Cerebellar cortex (tissue), 1 donor: ENCODE measurements at places on chromosomes 6 and 20.
A peak's percentile ranks its signal among the peaks of the same experiment; 100 is the strongest.

GRCh38 chr6:91293395-91293794 is 706.5 kb upstream of the MAP3K7 start:
- DNase-seq, result no peak

DNA sequence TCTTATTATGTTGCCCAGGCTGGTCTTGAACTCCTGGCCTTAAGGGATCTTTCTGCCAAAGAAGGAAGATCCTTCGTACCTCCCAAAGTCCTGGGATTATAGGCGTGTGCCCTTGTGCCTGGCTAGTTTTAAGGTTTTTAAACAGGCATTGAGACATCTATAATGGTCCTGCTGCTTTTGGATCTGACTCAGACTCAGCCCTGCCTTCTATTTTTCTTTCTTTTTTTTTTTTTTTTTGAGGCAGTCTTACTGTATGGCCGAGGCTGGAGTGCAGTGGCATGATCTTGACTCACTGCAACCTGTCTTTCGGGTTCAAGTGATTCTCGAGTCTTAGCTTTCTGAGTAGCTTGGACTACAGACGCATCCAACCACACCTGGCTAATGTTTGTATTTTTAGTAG is 73.7 kb downstream of the PHF20 start:
- no peak for DNase-seq

GRCh38 chr6:24778121-24778520 is 3.4 kb downstream of the GMNN start:
- no peak for DNase-seq

DNA sequence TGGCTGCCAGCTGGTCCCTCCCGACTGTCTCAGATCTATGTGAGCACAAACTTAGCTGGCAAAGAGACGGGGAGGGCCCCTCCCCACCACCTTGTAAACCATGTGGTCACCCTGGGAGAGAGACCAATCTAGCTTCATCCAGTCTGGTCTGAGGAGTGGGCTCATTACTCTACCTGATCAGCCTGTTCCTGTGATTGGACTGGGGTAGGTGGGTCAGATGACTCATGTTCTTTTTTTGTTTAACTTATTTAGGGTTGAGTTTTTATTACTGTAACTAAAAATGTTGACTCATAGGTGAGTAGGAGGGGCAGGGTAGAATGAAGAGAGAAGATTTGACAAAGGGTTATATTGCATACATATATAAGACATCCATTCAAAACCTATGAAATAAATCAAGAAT is 4.7 kb downstream of the GSTA4 start:
- no peak for DNase-seq

DNA sequence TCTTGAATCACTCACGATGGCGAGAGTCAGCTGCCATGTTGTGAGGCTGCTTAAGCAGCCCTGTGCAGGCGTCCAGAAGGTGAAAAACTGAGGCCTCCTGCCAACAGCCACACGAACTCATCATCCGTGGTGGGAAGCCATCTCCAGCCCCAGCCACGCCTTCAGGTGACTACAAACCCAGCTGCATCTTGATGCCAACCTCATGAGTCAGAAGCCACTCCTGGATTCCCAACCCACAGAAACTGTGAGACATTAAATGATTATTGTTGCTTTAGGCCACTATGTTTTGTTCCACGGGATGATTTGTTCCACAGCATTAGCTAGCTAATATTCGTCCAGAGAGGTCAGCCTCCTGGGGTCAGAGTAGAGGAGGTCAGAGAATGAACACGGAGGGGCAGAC is 80.5 kb downstream of the SNX5 start:
- no peak for DNase-seq

DNA sequence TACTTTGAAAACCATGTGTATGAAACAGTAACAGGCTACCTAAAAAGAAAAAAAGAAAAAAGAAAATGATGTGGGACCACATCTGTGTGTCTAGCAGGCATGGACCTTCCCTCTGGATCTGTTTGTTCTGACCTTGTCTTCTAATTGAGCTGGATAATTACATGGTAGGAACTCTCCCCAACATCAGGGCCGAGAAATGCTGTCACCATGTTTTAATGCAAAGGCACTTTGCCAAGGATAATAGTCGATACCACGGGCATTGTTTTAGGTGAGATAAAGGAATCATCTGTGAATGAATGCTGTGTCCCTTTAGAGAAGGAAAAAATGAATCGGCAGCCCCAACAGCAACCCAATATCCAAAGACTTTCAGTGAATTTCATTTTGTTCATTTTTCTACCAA is 149.1 kb downstream of the ZDHHC14 start:
- DNase-seq, result no peak

DNA sequence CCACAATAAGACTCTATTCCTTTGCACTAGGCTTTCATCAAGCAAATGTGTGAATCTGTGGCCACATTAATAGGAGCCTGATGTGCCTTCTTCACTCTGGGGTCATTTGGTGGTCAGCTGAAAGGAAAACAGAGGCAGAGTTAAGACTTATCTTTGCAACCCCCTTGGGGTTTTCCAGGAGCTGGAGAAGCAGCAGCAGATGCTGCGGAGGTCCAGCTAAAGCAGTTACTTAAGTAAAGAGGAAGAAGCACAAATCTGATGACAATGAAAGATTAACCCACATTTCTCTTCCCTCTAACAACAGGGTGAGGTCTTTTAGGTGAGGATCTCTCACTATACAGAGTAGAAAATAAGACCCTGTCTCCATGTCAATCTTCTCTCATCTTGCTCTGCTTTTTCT is 45.4 kb upstream of the QKI start:
- no peak for DNase-seq

GRCh38 chr6:116101302-116101718 is 657 bp downstream of the NT5DC1 start:
- DNase-seq, result peak; percentile 81

- DNase-seq, result no peak
These were observed 19.2 kb downstream of the ASF1A start for GRCh38 chr6:118913161-118913560.

GRCh38 chr6:110476046-110476849 is at the start of gene SLC22A16:
SLC22A16 (minus strand) TSS chr6:110476613; CDS start chr6:110476574, 39 bp downstream.
- DNase-seq, result no peak

DNA sequence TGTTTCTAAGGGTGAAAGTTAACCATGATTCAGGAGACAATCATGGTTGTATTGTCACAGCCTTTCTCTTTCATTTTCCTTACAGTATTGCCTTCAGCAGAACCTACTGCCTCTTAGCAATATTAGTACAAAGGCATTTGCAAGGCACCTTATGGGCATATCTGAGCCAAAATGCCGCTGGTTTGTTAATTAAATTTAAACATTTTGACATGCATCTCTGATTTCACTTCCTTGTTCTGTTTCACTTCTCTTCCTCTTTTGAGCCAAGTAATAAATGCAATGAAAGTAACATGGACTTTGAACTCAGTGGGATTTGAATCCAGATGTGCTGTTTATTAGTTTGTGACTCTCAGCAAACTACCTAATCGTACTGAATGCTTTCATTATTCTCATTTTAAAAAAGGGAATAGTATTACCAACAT is 467.4 kb upstream of the CITED2 start:
- no peak for DNase-seq

DNA sequence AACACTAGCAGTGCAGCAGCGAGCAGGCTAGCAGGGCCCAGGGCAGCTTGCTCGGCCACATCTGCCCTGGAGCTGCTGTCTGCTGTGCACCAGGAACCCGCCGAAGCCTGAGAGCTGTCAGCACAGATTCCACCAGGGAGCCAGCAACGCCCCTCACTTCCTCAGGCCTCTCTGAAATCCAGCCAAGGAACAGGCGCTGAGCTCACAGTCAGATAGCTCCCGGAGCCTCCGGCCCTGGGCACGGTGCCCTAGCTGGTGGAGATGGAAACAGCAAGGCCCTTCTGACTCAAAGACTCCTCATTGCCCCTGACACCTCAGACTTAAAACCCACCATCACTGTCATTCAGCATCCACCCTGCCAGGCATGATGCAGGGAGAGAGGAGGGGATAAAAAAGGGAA is 839.4 kb downstream of the MAFB start:
- peak; percentile 71 for DNase-seq

GRCh38 chr20:9093218-9093957 is 24.5 kb downstream of the PLCB4 start:
- DNase-seq, result no peak

DNA sequence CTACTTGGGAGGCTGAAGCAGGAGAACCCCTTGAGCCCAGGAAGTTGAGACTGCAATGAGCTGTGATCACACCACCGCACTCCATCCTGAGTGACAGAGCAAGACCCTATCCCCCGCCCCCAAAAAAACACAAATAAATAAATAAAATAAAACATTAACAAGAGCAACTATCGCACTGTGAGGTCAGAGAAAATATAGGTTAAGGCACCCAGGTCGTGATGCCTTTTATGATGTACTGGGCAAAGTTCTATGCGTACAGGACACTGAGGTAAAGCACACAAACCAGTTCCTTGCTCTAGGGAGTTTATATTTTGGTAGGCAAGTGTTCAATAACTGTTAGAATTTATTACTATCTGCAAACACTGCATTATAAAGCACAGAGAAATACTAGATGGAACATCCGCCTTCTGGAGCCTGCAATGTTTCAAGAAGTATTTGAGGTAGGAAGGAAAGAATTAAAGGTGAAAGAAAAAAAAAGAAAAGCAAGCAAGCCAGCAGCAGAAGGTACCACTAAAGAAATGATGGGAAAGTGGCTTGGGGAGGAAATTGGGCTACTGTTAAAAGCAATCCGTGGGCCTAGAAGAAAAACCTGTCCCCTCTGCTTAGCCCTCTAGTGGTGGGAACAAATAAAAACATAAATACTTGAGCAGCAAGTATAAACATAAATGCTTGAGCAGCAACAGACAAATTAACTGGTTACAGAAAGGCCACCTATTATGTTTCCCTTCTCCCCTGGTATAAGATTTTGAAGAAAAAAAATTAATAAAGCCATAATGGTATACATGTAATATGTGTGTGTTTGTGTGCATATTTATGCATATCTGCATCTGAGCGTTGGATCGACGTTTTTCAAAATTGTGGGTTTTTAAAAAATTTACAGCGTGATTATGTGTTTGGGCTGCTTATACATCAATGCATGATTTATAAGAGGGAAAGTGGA is 128.0 kb downstream of the PHACTR1 start:
- peak; percentile 73 for DNase-seq

DNA sequence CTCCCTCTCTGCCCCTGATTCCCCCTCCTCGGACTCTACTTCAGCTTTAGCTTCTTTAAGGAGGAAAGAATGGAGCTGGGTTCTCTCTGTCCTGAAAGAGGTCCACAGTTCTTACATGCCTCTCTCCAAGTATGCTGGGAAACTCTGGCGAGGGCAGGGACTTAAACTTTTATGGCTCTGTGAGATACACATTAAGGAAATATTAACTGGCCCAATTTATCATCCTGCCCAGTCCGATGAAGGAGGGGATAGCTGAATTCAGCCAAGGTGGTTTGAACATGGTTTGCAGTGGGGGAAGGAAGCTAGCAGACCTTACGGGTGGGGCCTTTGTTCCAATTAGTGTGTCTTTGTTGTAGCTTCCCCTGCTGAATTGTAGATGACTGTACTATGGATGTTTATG is 121.7 kb downstream of the EYA4 start:
- DNase-seq, result no peak

- DNase-seq, result no peak
These were observed 121.4 kb upstream of the LY86 start for GRCh38 chr6:6466967-6467761.

DNA sequence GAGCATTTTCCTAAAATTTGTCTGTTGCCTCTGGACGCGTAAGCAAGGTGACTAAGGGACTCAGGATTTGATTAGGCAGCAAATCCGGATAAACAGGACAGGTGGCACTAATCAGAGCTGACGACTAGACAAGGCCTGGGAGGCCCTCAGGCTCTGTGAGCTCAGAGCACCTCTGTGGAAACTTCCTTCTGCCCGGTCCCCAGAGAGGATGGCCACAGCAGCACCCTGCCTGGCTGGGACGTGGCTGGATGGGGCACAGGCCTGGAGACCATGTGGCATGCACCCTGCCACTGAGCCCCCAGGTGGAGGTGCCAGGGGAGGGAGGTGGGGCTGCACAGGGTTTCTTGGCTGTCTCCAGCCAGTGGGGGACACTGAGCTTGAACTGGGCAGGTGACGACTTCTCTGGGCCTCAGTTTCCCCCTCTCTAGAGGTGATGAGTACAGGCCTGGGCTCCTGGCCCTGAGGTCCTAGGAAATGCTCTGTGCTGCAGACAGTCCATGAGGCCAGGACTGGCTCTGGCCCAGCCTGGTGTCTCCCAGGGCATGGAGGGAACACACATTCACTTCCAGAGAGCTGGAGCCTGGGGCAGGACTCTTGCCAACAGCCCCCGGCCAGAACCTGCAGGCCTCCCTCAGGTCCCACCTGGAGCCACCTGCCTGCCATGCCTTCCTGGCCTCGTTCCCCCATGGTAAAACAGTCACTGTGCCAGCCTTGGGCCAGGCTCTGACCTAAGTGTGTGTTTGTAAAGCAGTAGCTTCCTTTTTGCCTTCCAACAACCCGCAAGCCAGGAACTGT is 39.6 kb upstream of the STX16 start:
- peak; percentile 76 for DNase-seq

DNA sequence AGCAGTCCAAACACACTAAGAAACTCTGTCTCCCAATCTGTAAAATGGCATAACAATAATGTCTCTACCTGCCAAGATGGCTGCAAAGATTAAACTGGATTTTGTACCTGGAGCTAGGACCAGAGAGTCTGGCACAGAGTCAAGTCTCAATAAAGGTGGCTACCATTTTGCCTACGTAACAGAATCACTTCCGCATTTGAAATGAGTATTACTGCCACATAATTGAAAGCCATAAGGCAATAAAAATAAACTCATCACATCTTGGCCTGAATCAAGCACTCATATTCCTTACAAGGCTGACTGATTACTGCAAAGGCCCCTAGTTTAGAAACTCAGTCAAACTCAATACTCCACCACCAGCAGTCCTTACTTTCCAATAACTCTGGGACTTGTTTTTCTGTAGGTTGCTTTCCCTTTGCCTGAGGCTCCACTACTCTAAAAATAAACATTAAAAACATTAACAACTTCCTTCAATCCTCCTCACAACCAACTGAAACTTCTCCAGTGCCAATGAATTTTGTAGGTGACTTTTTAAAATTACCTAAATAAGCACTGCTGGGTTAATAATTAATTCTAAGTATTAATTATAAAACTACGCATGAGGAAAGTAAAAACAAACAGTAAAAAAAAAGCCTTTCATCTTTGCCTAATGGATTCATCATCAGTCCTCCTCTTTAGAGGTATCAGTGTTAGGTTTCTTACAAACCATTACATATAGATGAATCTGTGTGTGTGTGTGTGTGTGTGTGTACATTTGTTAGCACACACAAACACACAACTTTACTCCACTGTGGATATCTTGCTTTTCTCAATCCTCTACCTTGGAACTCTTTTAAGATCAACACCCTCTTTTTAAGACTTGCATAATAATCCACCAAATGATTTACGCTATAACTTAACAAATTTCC is 3.7 kb downstream of the KIF16B start:
- no peak for DNase-seq

DNA sequence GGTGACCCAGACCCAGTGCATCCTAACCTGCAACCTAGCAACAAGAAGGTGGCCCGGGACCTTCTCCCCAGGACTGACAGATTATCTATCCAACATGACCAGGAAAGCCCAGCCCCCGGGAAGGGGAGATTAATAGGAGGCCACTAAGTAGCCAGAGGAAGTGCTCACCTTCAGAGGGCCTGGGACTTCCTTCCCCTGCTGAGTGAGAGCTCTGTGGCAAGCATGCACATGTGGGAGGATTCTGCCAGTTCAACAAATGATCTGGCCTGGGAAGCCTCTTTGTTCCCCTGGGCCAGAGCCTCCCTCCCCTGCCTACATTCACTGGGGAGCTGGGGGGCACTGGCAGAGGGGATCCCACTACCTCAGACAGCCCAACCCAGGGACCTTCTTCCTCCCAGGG is 39.6 kb downstream of the SHLD1 start:
- DNase-seq, result no peak

- DNase-seq, result no peak
These were observed 32.5 kb upstream of the TMEM244 start for GRCh38 chr6:129893640-129894039.
